ENCODE measurements at places on chromosomes 3 and 15.

DNA sequence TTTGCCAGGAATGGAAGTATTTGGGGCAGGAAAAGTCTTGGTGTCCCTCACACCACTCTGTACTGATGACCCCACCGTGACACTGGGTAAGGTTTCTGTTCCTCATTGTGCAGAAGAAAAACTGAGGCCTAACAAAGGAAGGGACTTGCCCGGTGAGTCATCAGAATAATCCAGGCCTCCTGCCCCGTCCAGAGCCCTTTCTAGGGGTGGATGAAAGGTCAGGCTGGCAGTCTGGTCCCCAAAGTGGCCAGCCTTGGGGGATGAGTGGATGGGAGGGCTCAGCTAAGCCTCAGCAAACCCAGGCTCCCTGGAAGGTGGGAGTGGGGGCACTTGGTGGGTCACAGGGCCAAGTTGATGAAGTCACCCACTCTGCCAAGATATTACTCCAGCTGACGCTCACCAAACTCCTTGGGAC is 2.3 kb upstream of the DNAH1 start:
- DNase-seq = no peak

- DNase-seq = no peak
These were observed 152.7 kb downstream of the POLR2M start for GRCh38 chr15:57859130-57859685.

DNA sequence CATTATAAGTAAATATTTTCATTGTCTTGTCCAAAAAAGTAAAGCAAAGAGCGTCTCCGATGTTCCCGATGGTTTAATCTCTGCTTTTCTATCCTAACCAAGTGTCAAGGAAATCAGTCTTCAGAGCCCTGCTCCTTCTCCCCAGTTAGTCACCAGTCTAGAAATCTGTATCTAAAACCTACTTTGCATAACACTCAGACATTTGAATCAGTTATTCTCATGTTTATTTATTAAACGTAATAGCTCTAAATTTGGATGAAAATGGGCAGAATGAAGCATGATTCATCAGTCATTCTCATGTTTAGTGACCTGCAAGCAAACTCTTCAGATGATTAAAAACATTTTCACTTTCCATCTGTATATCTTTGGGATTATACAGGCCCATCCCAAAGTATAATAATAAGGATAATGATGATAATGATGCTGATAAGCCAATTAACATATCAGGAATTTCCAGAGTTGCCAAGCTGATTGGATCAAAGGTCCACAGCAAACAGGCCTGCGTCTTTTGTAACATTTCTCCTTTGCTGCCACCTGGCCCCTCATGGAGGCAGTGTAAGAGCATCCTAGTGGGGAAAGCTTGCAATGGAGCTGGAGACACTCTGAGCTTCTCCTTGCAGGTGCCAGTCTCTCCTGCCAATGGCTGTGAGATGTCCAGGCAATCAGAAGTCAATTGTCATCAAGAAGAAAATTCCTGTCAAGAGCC is 273.9 kb downstream of the IGSF11 start:
- DNase-seq = no peak

- DNase-seq = no peak
These were observed 188.1 kb upstream of the NSMCE3 start for GRCh38 chr15:29457729-29458128.

DNA sequence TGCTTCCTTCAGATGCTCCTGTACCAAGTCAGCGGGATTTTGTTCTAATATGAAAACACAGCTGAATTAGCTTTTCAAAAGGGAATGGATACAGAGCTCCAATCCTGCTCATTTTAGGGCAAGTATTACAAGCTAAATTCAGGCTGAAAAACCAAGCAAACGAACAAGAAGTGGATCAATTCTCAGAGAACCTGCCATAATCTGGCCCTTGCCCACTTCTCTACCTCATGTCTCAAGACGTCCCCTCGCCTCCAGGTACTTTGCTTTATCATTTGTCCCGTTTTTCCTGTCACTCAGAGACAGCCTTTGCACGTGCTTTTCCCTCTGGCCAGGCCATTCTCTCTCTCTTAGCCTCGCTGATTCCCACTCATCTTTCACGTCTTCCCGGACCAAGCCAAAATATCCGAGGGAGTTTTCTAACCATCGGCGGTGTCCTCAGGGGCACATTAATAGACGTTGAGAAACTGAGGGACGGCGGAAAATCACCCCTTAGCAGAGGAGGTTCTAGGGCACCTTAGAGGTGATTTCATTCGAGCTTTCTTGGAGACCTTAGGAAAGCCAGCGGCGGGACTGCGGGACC is 654 bp downstream of the SUSD5 start:
- DNase-seq = no peak

- no peak for DNase-seq
These were observed 595.6 kb downstream of the ROBO1 start for GRCh38 chr3:79172241-79172640.

DNA sequence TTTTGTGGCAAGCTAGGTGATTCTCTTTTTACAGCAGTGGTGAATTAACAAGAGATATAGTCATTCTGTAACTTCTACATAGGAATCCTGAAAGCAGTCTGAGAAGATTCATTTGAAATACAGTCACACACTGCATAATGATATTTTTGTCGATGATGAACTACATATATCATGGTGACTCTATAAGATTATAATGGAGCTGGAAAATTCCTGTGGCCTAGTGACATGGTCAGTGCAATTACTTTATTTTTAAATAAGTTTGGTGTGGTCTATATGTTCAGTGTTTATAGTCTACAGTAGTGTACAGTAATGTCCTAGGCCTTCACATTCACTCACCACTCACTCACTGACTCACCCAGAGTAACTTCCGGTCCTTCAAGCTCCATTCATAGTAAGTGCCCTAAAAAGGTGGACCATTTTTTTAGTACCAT is 511.4 kb upstream of the MCTP2 start:
- no peak for DNase-seq

DNA sequence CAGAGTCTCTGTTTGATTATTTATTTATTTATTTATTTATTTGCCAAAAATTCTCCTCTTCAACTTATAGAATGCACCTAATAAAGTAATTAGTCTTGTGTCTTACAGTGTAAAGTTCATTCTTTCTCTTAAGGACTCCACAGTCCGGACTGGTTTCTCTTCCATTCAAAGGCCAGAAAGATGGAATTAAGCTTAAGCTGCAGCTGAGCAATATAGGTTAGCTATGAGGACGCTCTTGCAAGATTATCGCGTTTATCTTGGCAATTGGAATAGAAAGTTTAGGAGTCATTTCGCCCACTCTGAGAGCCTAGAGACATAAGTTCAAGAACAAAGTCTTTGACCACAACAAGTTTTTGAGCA is 15.0 kb downstream of the TAGLN3 start:
- DNase-seq = no peak

DNA sequence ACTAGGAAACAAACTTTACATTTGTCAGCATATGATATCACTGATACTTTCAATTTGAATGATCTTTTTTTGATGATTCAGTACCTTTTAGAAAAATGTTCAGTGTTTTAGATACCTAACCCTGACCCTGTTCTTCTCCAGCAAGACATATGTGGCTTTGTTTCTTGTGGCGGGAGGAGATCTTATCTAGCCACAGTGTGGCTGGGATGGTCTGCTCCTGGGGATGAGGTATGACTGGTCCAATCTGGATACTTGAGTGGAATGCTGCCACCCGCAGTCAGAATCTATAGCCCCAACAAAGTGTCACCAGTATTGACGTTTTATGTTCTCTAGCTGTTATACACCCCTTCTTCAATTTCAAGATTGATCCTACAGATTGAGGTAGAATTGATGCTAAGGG is 439.0 kb upstream of the GOLIM4 start:
- no peak for DNase-seq

DNA sequence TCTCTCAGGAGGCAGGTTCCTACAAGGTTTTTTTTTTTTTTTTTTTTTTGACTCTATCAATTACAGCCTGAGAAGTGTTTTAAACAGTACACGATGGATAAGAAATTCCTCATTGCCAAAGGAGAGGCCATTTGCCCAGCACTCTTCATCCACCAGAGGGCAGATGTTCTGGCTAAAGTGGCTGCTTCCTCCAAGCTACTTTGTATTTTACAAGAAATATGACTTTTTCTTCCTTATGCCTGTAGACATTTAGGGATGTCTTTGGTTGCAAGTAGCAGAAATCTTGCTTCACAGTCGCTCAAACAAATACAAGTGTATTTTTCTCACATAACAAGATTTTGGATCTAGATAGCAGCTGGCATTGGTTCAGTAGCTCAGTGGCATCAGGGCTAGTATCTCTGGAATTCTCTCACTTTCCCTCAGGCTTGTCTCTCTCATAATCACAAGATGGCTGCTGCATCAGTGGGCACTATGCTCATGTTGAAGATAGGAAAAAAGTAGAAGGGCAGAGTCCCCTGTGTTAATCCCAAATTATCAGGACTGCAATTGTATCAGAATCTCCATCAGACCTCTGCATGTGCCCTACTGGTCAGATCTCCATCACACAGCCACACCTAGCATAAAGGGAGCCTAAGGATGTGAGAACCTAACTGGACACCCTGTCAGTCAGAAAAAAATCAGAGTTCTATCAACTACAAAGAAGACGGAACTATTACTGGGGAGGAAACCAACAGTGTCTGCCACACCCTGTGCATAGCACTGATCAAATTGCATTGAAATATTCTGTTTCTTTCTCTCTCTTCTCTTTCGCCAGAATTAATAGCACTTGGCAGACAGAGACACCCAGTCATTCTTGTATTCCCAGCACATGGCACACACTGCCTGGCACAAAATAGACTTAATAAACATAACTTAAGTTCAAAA is 138.9 kb upstream of the COL8A1 start:
- DNase-seq = no peak

- DNase-seq = no peak
These were observed 78.7 kb upstream of the KCNMB2 start for GRCh38 chr3:178457511-178457910.

GRCh38 chr3:29606416-29606815 is 325.5 kb downstream of the RBMS3 start:
- no peak for DNase-seq

DNA sequence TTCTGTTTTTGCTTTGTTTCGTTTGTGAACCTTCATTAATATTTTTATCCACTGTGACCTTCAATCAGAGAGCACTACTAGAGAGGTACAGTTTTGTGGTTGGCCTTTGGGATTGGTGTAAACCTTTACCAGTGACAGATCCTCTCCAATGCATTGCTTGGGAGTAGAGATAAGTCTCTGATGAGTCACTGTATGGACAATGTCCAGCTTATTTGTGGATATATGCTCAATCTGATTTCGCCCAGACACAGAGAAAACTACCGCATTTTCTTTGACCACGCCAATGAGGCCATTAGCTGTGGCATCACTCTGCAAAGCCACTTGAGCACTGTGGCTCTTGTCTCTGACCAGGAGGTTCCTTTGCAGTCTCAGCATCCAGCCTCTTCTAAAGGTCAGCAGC is 964.7 kb downstream of the TUSC7 start:
- no peak for DNase-seq

GRCh38 chr3:35883929-35884328 is 244.6 kb downstream of the ARPP21 start:
- no peak for DNase-seq

DNA sequence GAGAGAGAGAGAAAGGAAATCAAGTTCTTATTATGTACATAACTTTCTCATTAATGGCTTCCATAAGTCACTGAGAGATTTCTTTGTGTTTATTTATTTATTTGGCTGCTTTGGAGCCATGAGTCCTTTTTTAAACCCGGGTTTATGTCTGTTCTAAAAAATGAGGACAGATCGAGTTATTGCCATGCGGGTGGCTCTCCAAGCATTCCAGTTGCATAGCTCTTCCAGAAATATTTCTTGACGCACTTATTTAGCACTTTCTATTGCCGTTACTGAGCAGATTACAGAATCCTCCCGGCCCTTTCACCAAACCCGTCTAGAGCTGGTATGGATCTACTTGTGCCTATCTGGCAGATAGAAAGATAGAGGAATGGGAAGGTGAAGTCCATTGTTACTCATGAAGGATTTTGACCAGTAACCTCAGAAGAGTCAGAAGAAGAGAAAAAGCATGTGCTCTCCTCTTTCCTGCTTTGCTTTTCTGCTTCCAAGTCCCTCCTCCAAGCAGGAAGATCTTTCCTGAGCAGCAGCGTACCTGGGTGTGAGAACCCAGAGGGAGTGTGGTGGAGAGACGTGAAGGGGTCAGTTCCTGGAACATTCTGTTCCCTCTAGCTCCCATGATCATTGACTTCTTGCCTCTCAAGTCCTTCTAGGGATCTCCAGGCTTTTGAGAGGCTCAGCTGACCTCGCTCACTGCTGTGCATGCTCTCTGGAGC is 112.8 kb downstream of the LPP start:
- no peak for DNase-seq

- DNase-seq = no peak
These were observed 108.8 kb downstream of the FAIM start for GRCh38 chr3:138717348-138717747.

GRCh38 chr15:47885920-47886319 is 168.6 kb downstream of the SEMA6D start:
- no peak for DNase-seq

DNA sequence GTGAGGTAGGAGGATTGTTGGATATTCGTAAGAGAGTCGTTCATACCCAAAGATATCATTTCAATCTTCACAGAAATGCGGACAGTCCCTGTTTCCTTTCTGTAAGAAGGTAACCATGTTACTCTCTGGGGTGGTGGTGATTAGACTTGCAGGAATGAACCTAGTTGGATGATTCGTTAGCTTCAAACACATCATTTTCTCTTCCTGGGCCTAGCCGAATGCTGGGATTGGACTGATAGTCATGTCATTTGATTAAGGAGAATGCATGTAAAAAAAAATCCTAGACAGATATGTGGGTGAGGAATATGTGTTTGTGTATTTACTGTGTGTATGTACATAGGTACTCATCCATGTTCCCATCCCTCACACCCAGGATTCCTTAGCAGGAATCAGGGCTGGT is 12.4 kb downstream of the SLCO3A1 start:
- no peak for DNase-seq

DNA sequence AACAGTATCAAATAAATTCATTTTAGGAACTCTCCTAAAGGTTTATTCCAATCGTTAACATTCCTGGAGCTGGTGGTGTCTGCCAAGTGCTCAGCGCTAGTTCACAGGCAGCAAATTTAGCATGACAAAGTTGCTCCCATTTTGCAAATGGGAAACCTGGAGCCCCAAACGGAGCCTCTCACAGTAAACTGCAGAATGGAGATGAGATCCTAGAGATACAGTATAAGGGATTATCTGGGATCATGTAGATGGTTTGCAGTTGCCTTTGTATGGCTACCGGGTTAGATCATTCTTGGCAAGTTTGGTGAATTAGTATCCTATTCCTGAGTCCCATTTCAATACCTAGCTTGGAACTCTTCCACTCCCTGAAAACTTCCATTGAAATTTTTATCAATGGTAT is 173.7 kb downstream of the CDIN1 start:
- DNase-seq = no peak

DNA sequence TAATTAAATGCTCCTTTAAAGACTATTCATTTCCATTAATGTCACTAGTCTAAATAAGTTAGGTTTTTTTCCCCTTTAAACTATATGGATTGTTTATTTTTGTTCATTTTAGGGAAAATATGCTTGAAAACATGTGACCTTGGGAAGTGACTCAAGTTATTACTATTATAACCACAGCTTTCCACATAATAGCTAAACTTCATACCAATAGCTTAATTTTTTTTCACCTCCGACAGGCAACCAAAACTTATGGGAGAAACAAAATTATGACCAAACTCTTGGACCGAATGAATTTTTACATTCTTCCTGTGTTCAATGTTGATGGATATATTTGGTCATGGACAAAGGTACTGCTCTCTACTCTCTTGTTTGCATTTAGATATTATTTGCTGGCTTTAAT is 16.2 kb downstream of the CPA3 start:
- DNase-seq = no peak
